Type B pancreatic cell (in vitro differentiated cells): ENCODE measurements at places on chromosomes 5 and 9.
A peak's percentile ranks its signal among the peaks of the same experiment; 100 is the strongest.

GRCh38 chr5:123089914-123090660 lies 1.0 kb downstream of the PRDM6 start:
- no peak for DNase-seq
- H3K27me3 ChIP-seq = peaks cover 94% of the 10 kb centered on the region
- H3K27ac ChIP-seq = no peak overlapping the region
- H3K4me1 ChIP-seq = peaks cover 28% of the 10 kb centered on the region
- H3K4me3 ChIP-seq = peak overlapping the region; percentile 82

DNA sequence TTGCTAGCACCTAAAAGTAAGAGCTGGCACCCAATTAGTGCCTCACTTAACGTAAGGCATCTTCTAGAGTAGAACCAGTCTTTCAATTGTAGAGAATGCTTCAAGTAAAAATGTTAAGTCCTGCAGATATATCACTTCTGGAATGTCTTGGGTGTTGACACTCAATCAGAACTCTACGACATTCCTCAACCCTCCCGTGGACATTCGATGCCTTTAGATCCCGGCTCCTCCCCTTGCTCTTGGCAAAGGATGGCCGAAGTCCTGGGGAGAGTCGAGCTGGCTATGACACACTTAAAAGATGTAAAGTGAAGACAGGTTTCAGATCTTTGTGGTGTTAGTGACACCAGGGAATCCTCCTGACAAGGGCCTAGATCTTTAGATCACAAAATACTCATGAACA lies 87.5 kb upstream of the ERCC6L2 start:
- H3K27me3 ChIP-seq = no peaks in the 10 kb centered on the region
- H3K4me3 ChIP-seq = no peak overlapping the region
- no peaks in the 10 kb centered on the region for H3K4me1 ChIP-seq
- DNase-seq = no peak

DNA sequence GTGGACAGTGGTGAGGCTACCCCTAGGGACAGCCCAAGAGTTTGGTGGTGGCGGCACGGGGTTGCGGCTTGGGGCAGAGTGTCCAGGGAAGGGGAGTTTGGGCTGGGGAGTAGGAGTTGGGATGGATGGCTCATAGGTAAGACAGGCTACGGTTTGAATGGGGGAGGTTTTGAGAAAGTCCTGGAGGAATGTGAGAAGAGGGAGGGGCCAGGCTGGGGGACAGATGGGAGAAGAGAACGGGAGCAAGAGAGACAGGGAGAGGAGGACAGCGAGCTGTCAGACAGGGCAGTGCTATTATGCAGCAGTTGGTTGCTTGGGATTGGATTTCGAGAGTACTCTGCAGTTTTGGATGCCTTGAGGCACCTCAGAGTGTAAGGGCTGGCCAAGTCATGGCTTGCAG lies 24.5 kb downstream of the PSD2 start:
- H3K27me3 ChIP-seq = peaks cover 43% of the 10 kb centered on the region
- H3K4me3 ChIP-seq = no peak overlapping the region
- no peaks in the 10 kb centered on the region for H3K36me3 ChIP-seq
- no peak for DNase-seq
- H3K27ac ChIP-seq = no peak overlapping the region

- no peak overlapping the region for H3K4me3 ChIP-seq
- no peaks in the 10 kb centered on the region for H3K27me3 ChIP-seq
- no peak overlapping the region for H3K27ac ChIP-seq
- H3K4me1 ChIP-seq = no peaks in the 10 kb centered on the region
Observed at GRCh38 chr5:156087577-156088110, 239.3 kb upstream of the SGCD start.

DNA sequence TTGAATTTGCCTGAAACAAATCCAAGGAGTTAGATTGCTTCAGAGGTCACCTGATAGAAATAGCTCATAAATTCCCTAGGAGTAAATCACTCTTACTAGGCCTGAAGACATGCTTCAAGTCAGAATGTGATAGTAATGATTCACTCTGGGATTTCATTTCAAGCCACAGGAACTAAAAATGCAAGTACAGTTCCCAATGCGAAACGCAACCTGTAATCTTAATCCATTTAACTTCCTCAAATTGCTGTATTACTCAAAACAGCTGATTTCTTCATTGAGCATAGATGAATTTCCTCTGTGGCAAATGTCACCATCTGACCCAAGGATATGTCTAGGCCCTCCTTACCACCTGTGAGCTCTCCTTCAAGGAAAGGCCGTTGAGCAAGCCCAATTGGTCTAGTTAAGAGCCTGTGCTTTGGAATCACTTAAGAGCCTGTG lies 32.1 kb upstream of the IL6ST start:
- no peak for DNase-seq
- H3K27ac ChIP-seq = no peak overlapping the region
- no peak overlapping the region for H3K4me3 ChIP-seq
- H3K4me1 ChIP-seq = no peaks in the 10 kb centered on the region
- no peaks in the 10 kb centered on the region for H3K27me3 ChIP-seq

- DNase-seq = no peak
- H3K36me3 ChIP-seq = peaks cover 23% of the 10 kb centered on the region
- no peaks in the 10 kb centered on the region for H3K27me3 ChIP-seq
Observed at GRCh38 chr9:85723215-85723614, 18.5 kb downstream of the AGTPBP1 start.

DNA sequence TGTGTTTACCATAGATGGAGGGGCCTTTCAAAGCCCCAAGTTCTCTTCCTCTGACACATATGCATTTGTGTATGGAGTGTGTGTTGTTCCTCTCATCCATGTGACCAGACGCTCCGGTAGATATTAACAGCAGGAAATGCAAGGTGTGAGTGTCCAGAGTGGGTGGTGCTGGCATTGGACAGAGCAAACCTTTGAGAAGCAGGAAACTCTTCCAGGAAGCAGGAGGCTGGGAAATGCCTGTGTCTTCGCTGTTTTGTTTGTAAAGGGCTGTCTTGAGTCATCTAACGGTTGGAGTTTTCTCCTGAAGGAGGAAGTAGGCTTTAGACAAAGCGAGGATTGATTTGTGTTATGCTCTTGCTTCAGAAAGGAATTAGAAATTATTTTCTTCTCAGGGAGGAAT lies 370.9 kb downstream of the PLK2 start:
- no peak for DNase-seq
- no peaks in the 10 kb centered on the region for H3K27me3 ChIP-seq
- H3K27ac ChIP-seq = peak overlapping the region; percentile 30
- peaks cover 14% of the 10 kb centered on the region for H3K4me1 ChIP-seq
- no peaks in the 10 kb centered on the region for H3K36me3 ChIP-seq

DNA sequence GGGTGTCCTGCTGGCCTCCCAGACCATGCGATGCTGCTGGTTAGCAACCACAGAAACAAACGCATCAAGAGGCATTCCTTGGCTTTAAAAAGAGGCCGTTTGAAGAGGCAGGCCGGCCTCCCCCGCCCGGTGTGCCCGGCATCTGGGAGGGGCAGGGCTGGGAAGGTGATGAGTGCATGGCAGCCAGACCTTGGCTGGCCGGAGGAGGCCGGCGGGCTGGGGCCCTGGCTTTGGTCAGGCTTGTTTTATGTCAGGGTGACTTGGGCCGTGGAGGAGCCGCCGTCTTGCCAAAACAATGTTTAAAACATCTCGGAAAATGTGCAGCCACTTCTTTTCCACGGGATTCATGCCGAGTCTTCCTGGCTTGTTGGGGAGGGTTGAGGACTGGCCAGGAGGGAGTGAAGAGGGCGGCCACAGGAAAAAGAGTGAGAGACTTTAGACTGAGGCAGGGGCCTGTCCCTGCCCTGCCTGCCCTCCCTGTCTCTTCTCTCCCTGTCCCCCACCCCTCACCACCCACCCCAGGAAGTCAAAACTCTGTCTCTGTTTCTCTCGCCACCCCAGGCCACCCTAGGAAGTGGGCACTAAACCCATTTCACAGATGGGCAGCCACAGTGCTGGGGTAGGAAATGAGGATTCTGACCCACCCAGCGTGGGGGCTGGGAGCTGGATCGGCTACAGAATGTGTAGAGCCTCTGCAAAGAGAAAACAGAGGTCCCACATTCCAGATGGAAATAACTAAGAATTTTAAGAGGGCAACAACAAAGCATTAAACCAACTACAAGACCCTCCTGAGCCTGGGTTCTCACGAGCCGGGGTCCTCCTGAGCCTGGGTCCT lies 143.0 kb downstream of the RXRA start:
- H3K27me3 ChIP-seq = no peaks in the 10 kb centered on the region
- H3K36me3 ChIP-seq = no peaks in the 10 kb centered on the region
- H3K4me1 ChIP-seq = peaks cover 6% of the 10 kb centered on the region
- DNase-seq = no peak
- no peak overlapping the region for H3K27ac ChIP-seq

GRCh38 chr5:78587775-78588291 lies 60.7 kb downstream of the LHFPL2 start:
- peaks cover 24% of the 10 kb centered on the region for H3K4me1 ChIP-seq
- H3K4me3 ChIP-seq = no peak overlapping the region
- H3K27me3 ChIP-seq = no peaks in the 10 kb centered on the region
- DNase-seq = no peak
- no peak overlapping the region for H3K27ac ChIP-seq
- H3K36me3 ChIP-seq = peaks cover 32% of the 10 kb centered on the region

GRCh38 chr9:112009656-112010055 lies 113.0 kb downstream of the UGCG start:
- no peak overlapping the region for H3K27ac ChIP-seq
- no peak for DNase-seq
- no peaks in the 10 kb centered on the region for H3K27me3 ChIP-seq
- peaks cover 17% of the 10 kb centered on the region for H3K4me1 ChIP-seq
- no peaks in the 10 kb centered on the region for H3K36me3 ChIP-seq

DNA sequence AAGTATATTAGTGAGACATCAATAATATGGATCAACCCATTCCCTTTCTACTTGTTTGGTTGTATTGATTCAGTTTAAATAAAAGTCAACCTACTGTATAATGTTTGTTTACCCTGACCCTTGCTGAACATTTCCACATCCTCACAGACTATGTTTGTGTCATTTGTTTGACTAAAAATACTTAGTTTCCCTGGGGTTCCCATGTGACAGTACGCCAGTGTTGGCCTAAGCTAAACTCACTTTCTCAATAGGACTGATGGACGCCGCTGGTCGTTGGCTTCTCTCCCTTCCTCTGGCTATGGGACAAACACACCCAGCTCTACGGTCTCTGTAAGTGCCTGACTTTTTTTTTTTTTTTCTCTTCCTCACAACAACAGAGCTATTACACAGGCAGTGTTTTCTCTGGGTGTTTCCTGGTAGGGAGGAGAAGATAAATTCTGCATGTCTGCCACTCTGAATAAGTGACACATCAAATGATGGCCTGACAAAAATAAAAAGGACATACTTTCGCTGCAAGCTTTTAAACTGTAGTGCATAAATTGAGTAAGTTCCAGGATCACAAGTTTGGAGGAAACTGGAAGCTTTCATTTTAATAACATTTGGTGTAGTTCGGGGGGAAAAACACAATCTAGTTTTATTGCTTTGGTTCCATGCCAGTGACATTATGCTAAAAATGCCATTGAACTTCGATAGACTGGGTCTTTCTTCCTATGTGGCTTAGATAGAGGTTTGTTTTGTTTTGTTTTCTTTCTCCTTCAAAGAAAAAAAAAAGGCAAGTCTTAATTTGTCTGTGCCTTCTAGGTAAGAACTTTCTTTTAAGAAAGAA lies 101.0 kb downstream of the CD180 start:
- no peaks in the 10 kb centered on the region for H3K27me3 ChIP-seq
- peaks cover 16% of the 10 kb centered on the region for H3K36me3 ChIP-seq
- peak overlapping the region; percentile 93 for H3K27ac ChIP-seq
- no peak for DNase-seq

GRCh38 chr5:12691330-12691729 lies 787.1 kb upstream of the CTNND2 start:
- DNase-seq = no peak
- no peaks in the 10 kb centered on the region for H3K4me1 ChIP-seq
- H3K27ac ChIP-seq = no peak overlapping the region
- H3K4me3 ChIP-seq = no peak overlapping the region
- H3K36me3 ChIP-seq = no peaks in the 10 kb centered on the region
- H3K27me3 ChIP-seq = no peaks in the 10 kb centered on the region

DNA sequence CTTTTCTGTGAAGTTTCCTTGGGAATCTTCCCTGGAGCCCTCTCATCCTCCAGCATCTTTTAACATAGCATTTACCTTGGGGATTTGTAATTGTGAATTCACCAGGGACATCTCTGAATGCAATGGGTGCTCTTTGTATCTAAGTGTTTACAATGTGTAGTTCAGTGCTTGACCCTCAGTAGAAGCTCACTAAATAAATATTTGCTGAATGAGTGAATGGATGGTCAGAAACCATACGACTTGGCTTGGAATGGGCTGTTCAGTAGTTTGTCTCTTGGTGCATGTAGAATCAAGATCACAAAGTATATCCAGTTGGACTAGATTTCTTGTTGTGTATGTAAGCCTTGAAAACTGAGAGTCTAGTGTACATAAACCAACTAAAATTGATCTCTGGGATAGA lies 81.8 kb upstream of the MEF2C start:
- no peaks in the 10 kb centered on the region for H3K36me3 ChIP-seq
- no peaks in the 10 kb centered on the region for H3K4me1 ChIP-seq
- no peak for DNase-seq
- H3K4me3 ChIP-seq = no peak overlapping the region
